ENCODE measurements at places on chromosomes 7 and 10.

DNA sequence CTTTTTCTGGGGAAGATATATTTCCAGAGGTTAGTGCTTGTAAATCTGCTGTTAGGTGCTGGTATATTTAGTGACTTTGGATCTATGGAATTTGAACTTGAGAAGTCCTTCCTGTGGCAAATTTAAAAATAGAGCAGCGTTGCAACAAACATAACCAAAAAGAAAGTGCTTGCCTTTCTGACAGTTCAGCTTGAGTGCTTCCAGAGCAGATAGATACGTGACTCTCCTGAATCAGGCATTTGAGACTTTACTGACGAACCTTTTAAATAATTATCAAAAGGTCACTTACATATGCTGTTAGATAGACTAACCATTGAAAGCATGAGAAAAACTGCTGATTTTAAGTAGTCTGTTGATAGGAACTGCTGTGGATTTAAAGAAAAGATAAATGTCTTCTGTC lies 387.5 kb upstream of the LRRTM3 start:
- DNase-seq = no peak

GRCh38 chr7:138926241-138926612 lies 55.0 kb downstream of the KIAA1549 start:
- DNase-seq = no peak

GRCh38 chr10:14736600-14737081 lies 38.1 kb downstream of the FAM107B start:
- DNase-seq = no peak

GRCh38 chr7:78703391-78703790 lies 750.1 kb downstream of the MAGI2 start:
- DNase-seq = no peak

- no peak for DNase-seq
Observed at GRCh38 chr7:134512271-134512670, 15.1 kb upstream of the AKR1B10 start.

DNA sequence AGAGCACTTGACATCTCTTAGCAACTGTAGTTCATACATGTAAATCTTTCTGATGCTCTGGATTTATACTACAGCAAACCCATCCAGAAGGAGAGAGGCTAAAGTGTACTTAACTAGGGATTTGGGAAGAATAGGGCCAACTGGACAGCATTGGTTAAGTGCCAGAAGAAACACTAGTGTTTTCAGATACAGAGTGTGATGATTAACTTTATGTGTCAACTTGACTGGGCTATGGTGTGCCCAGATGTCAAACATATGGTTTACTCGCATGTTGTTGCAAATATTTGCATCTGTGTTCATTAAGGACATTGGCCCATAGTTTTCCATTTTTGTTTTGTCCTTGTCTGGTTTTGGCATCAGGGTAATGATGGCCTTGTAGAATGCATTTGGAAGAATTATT lies 384.7 kb upstream of the KCND2 start:
- DNase-seq = no peak

DNA sequence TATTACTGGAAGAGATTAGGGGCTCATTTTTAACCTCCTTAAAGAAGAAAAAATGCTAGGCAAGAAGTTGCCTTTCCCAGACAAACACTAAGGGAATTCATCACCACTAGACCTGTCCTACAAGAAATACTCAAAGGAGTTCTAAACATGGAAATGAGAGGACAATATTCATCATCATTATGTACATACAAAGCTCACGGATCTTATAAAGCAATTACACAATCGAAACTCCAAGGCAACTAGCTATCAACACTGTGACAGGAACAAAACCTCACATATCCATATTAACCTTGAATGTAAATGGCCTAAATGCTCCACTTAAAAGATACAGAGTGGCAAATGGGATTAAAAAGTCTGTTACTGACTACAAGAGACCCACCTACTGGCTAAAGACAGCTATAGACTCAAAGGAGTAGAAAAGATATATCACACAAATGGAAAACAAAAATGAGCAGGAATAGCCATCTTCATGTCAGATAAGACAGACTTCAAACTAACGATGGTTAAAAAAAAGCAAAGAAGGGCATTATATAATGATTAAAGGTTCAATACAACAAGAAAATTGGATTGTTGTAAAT lies 246.6 kb downstream of the ADRA2A start:
- DNase-seq = no peak

GRCh38 chr7:25849500-25850184 lies 302.4 kb upstream of the NFE2L3 start:
- DNase-seq = no peak

DNA sequence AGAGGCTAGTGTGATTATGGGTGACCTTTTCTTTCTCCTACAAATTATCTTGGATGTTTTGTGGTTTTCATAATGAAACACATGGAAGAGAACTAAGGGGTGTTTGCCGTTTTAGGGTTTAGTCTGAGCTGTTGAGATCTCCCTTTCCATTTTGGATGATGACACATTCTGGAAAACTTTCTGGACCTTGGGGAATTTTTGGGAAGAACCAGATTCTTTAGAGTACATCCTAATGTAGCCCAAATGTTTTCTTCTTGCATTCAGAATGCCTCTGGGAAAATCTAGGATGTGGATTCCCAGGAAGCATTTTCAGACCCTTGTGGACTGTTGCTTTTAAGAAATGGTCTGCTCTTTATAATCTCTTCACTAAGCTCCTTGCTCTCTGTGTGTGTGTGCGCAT lies 165.7 kb downstream of the SORCS3 start:
- DNase-seq = no peak

DNA sequence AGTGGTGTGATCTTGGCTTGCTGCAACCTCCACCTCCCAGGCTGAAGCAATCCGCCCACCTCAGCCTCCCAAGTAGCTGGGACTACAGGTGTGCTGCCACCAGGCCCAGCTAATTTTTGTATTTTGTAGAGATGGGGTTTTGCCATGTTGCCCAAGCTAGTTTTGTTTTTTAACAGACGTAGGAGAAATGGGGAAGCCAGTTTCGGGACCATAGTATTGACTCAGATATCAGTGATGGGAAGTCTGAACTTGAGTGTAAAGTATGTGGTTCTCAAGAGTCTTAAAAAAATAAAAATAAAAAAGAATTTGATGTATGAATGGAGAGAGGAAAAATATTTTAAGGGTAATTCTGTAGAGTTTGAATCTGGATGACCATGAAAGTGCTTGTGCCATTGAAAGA lies 34.2 kb downstream of the SP4 start:
- DNase-seq = no peak

DNA sequence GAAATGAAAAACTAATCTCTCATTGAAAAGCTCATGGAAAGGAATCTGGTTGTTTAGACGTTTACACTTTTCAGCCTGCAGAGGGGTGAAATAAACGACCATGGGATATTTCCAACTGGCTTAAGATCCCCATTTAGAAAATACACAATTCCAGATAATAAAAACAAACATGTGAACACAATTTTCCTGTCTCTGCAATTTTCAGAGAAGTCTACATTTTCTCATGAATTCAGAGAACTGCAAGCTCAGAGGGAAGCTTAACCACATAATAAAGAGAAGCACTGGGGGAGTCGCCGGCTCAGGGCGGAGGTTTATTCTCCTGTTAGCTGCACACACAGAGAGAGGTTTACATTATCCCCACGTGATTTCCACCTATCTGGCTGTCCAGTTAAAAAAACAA lies 215.2 kb downstream of the FANK1 start:
- no peak for DNase-seq

DNA sequence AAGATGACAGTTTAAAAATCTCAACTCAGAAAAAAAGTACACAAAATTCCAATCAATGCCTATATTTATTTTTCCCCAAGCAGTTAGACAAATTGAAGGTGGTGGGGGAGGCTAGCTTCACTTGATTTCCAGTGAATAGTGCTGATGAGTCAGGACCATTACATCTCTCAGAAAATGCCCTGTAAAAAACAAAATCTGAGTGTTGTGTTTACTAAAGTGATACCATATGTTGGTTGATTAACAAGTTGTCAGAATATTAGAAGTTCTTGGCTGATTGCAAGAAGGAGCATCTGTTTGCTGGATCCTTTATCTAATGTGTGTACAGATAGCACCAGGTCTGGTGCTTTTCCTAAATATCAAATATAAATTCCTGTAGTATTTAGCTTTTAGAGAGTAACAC lies 31.3 kb upstream of the KIAA1217 start:
- no peak for DNase-seq

DNA sequence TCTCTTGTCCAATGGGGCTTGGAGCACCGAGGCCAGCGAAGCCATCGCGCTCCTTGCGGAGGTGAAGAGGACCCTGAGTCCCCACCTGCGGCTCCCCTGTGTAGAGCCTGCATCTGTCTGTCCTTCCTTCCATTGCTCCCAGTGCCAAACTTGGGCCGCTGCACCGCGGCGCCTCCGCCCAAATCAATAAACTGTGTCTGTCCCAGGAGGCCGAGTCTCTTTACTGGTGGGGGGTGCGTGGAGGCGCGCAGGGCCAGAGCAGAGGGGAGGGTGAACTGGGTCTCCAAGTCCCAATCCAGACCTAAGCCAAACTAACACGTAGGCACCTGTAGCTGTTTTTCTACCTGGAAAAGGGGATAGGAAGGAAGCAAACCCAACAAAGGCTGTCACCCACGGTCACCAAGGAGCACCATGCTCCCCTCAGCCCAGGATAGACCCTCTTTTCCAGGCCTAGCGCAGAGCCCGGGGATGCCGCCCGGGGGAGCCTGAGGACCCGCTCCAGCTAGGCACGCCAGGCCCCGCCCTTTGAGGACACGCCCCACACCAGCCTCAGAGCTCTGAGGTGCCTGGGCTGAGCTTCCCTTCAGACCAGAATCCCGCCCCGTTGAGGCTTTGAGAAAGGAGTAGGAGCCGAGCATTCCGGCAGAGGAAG lies 1.2 kb upstream of the CHAT start:
- DNase-seq = no peak

DNA sequence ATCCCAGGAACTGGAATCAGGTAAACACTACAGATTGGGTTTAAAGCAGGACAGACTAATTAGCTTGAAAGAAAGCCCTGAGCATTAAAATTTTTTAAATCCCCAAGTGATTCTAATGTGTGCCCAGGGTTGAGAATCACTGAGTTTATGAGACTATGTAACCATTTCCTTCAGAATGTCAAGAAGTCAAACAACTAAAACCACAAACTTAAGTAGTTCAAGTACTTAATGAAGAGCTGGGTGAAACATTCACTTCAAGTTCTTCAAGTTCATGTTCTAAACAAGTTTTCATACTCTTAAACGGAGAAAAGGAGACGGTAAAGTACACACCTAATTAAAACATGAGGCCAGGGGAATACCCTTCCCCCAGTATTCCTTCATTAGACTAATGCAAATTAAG lies 28.2 kb upstream of the TLL2 start:
- no peak for DNase-seq

- DNase-seq = no peak
Observed at GRCh38 chr10:129386415-129387257, 80.4 kb upstream of the MGMT start.

DNA sequence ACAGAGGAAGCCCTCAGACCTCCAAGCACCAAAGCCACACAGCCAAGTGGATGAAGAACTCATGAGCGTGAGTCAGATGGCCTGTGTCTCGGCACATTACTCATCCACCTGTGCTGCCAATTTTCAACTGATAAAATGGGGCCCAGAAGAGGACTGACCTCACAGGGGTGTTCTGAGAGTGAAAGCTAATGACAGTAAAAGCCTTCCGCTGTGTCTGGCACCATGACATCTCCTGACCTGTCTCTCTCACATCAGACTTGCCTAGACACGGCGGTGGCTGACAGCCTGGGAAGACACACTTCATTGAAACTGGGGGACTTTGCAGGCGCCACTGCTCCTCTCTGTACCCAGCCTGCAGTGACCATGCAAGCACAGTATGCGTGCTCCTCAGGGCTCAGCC lies 8.3 kb upstream of the SLC18A3 start:
- DNase-seq = no peak
